ENCODE measurements at places on chromosomes 7 and 10.

DNA sequence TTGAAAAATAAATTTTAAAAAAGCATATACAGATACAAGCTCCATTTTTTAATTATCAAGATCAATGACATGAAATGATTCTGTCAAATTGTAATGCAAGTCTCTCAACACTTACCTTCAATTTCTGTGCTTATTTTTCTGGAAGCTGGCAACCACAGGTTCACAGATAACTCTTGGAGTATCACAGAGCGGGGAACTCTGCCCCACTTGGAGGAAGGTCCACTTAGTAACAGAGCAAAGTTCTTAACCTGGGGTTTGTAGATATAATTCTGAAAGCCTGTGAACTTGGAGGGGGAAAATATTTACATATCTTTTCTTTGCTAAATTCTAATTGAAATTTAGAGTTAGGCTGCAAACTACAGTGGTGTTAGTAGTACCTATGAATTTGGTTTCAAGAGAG, 2.3 kb upstream of the MGAM start:
- no peak for DNase-seq

- no peak for DNase-seq
Observed at GRCh38 chr10:44703241-44704155, 207.6 kb upstream of the TMEM72 start.

- peak; percentile 54 for DNase-seq
Observed at GRCh38 chr7:105389088-105389650, 448 bp upstream of the SRPK2 start.

GRCh38 chr7:37771801-37772200, 76.6 kb upstream of the NME8 start:
- DNase-seq = no peak

DNA sequence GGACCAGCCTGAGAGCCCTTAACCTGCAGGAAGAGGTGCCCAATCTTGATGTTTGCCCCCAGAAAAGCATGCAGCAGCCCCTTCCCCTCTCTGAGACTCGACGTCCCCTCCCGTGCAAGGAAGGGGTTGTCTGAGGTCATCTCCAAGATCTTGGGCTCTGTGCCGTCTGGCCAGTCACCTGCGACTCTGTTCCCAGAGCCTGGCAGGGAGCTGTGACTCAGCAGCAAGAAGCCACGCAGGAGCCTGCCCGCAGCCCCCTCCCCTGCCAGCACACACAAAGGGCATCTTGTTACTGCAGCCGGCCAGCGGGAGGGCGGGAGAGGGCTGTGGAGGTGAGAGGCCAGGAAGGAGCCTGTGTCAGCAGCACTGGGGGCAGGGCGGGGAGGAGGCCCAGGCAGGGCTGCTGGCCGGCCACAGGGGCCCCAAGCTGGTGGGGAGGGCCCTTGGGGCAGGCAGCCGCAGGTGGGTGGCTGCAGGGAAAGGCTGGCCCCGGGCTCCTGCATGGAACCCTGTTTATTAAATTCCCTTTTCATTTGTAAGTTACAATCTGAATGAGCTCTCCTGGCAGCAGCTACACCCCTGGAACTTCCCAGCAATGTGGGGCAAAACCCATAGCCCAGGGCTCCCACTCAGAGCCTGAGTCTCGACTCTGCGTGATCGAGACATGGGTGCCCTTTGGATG, 103.7 kb upstream of the ZMIZ1 start:
- no peak for DNase-seq

DNA sequence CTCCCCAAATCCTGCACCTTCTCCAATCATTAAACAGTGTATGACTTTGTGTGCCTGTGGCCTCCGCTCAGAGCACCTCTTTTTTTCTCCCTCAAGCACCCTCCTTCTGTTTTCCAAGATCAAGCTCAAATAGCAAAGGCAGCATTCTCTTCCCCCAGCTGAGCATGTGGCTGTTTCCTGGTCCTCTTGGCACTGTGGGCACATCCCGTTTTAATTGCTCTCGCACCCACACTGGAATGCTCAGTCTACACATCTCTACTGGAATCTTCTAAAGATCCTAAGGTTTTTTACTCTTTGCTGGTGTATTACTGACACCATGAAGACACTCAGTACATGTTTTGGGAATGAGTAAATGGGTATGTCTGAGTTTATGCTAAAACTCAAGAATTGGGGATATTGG, 107.4 kb downstream of the WDFY4 start:
- DNase-seq = no peak

Measured in T-helper 2 cell (primary cell).